ENCODE measurements at places on chromosomes 11 and 22.

- no peak for DNase-seq
Measured at GRCh38 chr11:134916421-134917213, 504.6 kb upstream of the B3GAT1 start.

GRCh38 chr22:10961043-10961860, 4566.7 kb upstream of the OR11H1 start:
- no peak for DNase-seq

- DNase-seq: no peak
Measured at GRCh38 chr11:130201026-130201425, 41.4 kb downstream of the ST14 start.

DNA sequence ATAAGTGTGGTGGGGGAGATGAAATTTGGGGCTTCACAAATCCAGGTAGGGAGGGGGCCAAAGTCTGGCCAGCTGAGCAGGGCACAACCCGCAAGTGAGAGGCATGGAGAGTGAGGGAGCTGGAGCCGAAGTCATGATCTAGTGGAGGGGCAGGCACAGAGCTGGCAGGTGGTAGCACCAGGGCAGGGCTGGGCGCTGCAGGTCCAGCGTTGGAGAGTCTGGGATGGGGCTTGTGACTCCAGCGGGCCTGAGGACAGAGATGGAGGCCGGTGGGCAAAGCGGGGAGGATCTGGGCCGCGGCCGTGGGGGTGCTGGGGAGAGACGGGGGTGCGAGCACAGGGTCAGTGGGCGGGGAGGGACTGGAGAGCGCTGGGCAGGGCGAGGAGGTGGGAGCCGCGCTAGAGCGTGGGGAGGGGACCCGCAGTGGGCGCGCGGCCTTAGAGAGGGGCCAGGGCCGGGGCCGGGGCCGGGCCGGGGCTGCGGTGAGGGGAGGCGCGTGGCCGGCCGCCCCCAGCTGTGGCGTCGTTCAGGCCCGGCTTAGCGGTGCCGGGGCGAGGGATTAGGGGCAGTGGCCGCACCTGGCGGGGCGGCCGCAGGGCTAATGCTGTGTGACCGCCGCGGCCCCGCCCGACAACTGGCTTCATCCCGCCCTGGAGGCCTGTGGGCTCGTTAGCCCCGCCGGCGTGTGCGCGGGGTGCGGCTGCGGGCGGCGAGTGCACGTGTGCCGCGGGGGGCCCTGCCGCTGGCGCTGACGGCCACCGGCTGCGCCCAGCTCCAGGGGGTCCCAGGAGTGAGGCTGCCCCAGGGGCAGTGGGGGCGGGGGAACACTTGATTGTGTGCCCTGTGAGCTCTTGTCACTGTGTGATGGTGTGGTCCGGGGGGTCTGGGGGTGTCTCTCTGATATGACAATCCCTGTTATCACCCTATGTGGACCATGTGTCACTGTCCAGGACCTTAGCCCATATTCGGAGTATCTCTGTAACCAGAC, 23.6 kb upstream of the MYOD1 start:
- no peak for DNase-seq

DNA sequence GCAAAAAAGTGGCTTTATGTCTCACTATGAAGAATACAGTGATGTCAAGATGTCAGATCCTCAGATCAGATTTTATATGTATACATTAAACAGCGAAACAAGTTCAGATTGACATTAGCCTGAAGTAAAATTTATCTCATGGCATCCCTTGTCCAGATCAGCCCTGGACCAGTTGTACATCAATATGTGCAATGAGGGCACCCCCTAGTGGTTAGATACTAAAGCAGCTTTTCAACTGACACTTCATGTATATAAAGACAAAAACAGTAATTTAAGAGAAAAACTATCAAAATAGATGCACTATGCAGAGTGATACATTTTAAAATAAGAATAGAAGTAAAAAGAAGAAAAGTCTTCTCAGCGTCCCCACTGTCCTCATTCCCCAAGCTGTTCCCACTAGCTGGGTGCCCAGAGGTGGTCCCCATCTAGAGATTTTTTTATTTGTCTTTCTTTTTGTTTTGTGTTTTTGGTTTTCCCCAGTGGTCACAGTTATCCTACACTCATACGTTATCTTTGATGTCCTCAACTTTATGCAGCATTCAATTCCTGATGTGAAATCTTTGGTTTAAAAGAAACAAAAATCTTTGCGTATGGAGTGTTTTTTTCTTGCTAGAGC, 2193.4 kb upstream of the RAG2 start:
- DNase-seq: peak; percentile 84

DNA sequence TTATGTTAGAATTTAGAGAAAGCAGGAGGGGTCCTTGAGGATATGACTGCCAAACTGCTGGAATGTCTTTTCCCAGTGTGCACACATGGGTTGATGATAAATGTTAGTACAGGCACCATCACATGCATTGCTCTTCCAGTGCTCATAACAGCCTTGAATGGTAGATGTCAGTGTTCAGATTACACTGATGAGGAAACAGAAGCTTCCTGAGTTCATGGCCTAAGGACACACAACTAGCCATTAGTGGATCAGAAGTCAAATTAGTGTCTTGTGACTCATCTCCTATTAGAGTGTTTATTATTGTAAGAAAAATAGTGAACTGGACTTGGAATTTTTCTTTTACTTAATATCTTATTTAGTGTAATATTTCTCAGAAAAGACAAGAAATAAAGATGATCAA, 241.5 kb downstream of the DDX10 start:
- no peak for DNase-seq

DNA sequence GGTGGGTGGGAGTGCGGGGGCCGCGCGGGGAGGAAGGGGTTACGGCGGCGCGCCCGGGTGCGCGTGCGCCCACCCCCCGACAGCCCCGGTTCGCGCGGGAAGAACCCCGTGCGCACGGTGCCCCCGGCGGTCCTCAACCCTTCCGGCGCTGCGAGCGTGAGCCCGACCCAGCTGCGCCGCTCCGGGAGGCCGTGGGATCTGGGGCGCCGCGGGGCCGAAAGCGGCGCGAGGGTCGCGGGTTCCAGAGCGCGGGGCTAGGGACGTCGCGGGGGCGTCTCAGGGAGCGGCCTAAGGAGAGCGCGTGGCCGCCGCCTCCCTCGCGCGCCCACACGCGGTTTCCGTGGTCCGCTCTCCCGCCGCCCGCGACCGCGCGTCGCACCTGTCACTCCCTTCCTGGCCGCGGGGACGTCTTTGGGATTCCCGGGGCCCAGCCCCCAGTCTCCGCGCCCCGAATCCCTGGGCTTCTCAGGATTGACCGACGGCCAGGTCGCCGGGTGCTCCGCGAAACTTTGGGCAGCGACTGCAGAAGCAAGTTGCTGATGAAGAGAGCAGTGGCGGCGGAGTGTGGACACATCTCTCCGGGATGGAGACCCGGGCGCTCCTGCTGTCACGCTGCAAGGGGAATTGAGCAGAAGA, 582 bp downstream of the SREBF2 start:
- peak; percentile 70 for DNase-seq

DNA sequence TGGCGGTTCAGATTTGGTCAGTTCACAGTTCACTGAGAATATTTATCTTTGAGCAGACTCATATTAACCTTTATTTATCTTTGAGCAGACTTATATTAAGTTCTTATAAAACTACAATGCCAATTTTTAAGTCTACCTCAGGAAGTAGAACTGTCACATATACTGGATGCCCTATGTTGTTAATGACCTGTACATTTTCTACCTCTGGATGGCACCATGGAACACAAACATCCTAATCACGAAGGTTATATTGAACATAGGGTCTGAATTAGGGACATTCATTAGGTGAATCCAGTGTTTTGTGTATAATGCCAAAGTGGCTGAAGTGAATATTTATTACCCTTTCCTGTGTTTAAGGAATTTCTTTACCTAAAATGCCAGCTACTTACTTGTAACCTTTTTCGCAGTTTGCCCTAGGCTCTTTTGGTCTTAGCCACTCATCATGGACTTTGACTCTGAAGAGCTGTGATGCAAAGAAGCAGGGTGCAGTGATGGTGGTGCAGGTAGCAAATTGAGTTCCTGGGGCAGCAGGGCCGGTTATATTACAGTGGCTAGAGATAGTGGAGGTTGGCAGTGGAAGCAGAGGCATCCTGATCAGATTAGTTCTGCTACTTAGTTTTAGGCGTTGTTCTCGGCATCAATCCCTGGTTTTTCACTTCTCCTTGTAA, 71.8 kb downstream of the STIM1 start:
- DNase-seq: no peak
